ENCODE measurements at places on chromosomes 3 and 15.

DNA sequence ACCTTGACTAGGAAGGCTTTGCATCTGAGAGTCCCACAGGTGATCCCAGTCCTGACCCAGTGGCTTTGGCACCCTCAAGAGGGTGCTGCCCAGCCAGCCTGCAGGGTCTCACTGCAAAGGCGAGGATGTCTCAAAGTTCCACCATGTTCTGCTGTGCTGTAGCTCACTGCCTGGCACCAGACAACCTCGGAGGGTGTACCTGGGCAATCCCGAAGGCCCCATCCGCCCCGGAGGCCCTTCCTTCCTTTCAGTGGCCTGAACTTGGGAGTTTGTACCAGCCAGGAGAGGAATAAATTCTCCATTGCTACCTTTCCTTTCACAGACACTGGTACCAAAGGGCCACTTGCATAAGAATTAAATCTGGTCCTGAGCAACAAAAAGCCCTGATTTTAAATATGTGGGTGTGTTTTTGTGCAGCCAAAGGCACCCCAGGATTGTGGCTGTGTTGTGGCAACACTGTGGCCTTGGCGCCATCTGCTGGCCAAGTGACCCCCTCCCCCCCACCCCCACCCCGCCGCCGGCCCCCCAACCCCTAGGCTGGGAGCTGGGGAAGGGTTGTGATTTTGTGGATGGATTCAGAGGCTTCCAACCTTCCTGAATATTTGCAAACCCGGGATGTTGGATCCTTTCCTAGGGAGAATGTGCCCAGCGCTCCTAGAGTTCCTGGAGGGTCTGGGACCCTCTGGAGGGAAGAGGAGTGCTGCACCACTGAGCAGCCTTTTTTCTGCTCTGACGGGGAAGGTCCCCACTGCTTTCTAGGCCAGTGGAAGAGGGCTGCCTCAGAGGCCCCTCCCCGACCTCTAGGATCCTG lies 9.7 kb upstream of the PTPN23 start:
- peak; percentile 23 for DNase-seq

- peak; percentile 37 for DNase-seq
These were observed 13.9 kb downstream of the STAC start for GRCh38 chr3:36394176-36394575.

DNA sequence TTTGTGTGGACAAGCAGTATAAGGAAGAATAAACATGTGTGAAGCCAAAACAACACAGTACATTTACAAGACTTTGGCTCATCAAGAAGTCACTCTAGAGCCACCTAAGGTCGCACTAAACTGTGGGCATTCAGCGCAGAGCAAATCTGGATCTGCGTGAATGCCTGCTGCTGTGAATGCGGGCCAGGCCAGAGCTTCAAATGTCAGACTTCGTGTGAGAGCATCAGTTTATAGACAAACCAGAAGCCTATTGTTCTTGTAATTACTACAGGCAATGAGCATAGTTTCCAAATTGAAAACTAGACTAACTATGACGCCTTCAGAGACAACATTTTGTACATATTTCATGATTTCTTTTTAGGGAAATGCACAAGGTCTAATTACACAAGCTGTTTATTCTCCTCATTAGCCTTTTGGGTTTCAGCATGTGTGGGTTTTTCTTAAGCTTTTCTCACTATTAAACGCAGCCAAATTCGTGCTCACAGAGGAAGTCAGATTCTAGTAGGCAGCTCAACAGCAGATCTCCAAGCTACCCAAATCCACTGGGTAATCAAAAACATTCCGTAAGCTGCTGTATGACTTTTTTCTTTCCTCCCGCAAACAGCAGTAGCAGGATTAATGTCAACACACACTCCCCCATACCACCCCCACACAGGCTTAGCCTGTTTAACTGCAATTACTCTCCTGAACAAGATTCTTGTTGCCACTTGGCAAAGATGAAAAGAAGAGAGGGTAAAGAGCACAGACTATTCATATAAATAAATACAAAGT lies 84.5 kb upstream of the SETMAR start:
- no peak for DNase-seq

- no peak for DNase-seq
These were observed 268.2 kb upstream of the LYSMD4 start for GRCh38 chr15:100001405-100001804.

- peak; percentile 74 for DNase-seq
These were observed 206.0 kb upstream of the WNT5A start for GRCh38 chr3:55692957-55693558.

DNA sequence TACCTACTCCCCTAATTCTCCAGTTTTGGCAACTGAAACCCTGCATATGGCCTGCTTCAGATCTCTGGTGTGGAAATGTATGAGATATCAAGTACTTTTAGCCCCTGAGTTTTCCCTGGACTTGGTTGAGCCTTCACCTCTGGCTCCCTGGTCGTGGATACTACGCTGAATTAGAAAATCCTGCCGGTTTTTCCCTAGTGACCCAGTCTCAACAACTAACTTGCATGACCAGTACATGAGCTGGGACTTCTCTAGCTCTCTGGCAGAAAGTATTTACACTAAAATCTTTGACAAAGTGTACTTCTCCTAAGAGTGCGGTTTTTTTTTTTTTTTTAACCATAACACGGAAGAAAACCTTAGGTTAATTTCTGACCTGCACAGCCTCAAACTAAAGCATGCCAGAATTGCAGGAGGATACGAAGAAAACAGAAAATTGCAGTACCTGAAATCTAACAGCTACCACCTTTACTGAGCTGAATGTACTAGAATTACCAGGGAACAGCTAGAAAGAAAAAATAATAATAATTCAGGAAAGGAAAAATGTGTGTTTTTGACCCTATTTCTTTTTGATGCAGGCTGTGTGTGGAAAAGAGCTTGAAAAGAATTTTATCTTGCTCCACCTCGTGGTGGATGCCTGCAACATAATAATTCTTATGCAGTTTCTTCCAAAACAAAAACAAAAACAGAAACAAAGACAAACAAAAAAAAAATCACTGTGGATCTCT lies 165.6 kb downstream of the GMNC start:
- DNase-seq = peak; percentile 68

- no peak for DNase-seq
These were observed 2.5 kb upstream of the CERS3 start for GRCh38 chr15:100531204-100531603.

DNA sequence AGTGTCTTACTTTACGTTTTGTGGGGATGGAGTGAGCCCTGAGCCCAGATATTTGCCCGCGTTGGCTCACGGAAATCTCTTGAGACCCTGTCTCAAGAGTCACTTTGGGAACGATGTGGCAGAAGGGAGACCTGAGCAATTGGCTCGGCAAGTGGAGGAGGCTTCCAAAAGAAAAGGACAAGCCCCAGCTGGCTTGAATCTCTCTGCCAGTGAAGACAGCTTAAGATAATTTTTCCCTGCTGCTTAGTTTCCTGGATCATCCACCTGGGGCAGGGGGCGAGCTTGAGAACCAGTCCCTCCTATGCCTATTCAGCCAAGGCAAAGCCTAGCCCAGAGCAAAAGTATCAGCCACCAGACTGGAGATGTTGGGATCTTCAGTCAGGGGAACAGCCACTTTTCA lies 708 bp downstream of the SEC22A start:
- peak; percentile 22 for DNase-seq

DNA sequence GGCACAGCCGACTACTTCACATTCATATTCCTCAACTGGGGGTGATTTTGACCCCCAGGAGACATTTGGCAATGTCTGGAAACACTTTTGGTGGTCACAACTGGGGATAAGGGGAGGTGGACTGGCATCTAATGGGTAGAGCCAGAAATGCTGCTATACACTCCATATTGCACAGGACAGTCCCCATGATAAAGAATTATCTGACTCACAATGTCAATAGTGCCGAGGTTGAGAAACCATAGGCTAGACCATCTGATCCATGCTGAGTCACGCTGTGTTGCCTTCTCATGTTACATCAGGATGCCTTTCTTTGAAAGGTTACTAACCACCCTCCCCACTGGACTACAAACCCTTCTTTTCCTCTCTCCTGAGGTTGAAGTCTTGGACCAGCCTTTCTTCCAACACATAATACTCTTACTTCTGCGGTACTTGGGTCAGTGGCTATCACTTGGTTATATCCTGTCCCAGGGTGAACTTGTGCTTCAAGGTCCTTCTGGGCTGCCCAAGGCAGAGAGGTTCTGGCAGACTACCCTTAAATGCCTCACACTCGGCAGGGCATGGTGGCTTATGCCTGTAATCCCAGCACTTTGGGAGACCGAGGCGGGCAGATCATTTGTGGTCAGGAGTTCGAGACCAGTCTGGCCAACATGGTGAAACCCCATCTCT lies 68.8 kb downstream of the CTNNB1 start:
- DNase-seq = peak; percentile 98

GRCh38 chr15:62209821-62210220 lies 44.7 kb upstream of the C2CD4B start:
- no peak for DNase-seq

DNA sequence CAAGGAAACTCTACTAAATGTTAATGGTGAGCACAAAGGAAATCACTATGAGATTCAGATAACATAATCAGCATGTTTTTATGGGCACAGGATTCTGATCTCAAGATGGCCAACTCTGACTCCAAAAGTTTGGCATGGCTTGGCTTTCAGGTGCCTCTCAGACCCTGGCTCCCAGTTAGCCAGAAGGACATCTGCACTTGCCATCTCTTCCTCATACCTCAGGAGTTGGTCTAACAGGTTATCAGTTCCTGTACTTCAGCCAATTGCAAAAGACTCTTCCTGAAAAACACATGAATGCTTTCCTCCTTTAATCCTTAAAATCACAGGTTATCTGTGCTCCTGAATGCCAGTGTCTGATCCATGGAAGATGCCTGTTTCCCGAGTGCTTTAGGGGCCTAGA lies 25.0 kb downstream of the TMPRSS7 start:
- DNase-seq = no peak

- DNase-seq = no peak
These were observed 85.2 kb upstream of the OXTR start for GRCh38 chr3:8854656-8855055.

DNA sequence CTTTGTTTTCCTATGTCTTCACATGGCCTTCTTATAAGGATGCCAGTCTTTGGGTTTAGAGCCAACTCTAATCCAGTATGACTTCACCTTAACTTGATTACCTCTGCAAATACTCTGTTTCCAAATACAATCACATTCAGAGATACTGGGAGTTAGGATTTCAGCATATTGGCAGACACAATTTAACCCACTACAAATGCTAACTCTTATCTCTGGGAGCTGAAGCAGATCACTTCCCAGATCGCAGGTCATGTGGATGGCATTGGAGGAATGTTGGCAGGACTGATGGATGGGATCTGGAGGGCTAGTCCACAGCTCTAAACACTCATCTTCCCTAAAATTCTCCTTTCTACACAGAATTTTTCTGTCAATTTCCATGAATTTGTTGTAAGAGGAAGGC lies 46.2 kb upstream of the ADGRG7 start:
- DNase-seq = no peak

GRCh38 chr3:172402892-172403643 lies 45.2 kb downstream of the GHSR start:
- DNase-seq = no peak

DNA sequence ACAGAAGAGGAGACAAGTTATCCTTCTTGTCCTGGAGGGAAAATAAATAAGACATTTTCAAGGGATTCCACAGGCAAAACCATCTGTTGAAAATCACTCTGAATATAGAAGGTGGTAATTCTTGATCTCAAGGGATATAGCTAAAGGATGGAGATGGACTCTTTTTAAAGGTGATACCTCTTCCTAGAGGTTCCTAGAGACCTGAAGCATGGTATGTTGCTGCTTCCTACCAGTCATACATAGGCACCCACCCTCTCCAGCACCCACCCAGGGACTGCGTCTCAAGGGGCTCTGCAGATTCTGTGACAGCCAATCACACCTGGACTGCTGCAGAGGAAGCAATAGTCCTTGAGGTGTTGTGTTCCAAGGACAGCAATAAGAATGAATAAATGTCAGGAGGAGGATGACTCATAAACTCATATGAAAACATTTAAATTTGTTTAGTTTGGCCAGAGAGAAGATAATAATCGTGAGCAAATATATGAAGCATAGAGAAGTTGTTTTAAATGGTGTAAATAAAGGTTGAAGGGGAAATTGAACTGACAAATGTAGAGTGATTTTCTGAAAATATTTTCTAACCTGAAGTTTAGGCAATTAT lies 741.6 kb upstream of the CBLB start:
- DNase-seq = peak; percentile 49

- no peak for DNase-seq
These were observed 126.5 kb upstream of the ROPN1 start for GRCh38 chr3:124118397-124118796.

DNA sequence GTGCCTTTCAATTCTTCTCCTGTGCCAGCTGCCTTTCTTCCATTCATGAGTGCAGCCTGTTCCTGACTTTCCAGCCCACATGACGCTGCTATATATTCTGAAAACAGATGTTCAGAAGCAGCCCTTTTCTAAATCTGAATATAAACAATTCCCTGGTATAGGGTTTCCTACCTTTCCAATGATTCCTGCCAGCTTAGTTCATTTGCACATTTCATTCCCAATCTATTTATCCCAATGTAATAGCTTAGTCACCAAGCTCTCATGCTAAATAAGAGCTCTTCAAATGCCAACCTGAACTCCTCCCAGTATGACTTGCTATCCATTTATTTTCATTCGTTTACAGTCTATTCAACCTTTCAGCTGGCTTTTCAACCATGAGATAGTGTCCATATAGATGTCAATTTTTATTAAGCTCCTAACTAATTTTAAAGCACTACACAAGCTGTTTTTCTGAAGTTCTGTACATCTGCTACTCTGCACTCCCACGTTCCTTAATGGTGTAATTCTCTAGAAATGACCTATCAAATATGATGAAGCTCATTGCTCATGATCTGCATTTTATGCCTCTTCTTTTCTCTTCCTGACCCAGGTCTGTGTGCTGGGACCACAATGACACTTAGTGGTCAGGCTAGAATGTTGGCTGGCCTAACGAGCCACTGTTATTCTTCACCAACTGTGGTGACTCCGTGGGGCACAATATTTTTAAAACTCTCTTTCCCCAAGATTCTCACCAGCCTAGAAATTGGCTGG lies 605.0 kb upstream of the TBL1XR1 start:
- DNase-seq = no peak

DNA sequence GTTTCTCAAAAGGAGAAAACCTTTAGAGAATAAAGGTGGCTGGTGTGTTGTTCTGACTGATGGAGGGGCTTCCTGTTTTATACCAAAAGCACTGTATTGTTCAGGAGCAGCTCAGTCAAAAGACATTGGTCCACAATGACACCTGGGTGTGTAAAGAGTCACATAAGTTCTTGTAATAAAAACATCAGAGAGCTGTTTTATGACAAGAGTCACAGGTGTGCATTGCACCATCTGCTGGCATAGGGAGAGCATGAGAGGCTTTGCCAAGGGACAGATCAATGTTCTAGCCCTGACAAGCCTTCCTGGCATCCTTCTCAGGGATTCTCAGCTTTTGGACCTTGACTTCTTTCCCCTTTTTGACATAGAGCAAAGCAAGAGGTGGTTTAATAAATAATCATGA lies 20.4 kb downstream of the ARPP21 start:
- DNase-seq = no peak

DNA sequence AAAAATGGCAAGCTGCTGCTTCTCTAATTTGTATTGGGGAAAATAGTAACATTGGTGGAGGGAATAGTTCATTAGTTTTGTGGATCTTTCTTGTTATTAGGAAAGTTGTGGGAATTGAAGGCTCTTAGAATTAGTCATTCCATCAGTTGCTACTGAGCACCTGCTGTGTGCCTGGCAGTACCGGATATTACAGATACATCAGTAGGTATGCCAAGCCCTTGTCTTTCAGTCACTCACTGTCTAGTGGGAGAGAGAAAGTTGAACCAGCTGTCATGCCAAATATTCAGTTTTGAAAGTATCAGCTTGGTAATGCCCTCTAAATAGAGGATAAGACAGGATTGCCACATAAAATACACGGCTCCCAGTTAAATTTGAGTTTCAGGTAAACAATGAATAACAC lies 32.5 kb downstream of the IGSF10 start:
- no peak for DNase-seq
